ENCODE measurements at places on chromosomes 3 and 15.

DNA sequence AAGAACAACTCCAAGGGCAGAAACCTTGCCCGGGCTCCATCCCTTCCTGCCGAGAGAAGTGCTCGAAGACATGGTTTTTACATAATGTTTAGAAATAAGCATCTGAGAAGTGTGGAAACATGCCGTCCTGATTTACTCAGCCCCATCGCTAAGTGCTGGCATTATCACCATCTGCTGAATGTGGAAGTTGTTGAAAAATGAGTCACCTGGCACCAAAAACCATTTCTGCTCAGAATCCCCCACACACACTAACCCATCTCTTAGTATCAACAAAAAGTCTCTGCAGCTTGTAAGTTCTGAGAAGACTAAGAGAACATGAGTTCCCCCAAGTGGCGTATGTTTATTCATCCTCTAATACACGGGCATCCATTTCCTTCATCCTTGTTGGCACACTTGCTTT, 51.0 kb upstream of the ARL8B start:
- no peak for DNase-seq

DNA sequence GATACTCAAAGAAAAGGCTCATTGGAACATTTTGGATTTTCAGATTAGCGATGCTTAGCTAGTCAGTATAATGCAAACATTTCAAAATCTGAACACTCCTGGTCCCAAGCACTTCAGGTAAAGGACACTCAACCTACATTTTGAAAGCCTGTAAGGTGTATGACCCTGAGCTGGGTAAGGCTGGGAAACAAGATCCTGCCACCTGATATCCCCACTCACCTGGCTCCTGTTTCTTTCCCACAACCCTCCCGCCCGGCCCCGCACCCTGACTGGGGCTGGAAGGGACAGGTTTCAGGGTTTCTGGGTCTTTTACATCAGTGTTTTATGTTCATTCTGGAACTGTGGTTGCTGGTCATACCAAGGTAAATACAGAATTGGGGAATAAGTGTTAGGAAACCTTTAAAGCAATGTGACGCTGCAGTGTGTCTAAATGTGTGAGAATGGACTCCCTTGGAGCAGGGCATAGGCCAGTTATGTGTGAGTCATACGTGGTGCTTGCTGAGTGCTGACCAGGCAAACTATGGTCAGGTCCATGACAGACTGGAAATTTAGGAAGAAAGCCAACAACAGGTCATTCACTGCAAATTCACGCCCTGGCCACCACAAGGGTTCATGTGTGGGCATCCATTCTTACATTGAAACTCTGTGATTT, 22.9 kb downstream of the CTXND1 start:
- DNase-seq, result no peak

- DNase-seq, result no peak
Measured at GRCh38 chr3:79249701-79250100, 518.1 kb downstream of the ROBO1 start.

DNA sequence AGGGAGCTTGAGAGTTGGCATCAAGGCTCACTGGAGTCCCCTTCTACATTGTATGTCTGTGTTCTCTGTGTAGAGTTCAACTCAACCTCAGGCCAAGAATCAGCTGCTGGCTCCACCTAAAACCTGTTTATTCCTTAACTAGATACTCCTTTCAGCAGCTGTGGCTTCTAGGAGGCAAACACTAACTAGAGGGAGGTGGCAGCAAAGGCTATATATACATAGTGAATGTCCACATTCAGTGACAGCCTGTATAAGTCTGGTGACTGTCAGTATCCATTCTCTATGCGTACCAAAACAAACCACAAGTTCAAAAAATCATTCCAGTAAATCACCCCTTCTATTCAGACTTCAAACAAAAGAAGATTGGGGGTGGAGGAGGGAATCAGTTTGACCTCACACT, 184.3 kb downstream of the CDIN1 start:
- no peak for DNase-seq

DNA sequence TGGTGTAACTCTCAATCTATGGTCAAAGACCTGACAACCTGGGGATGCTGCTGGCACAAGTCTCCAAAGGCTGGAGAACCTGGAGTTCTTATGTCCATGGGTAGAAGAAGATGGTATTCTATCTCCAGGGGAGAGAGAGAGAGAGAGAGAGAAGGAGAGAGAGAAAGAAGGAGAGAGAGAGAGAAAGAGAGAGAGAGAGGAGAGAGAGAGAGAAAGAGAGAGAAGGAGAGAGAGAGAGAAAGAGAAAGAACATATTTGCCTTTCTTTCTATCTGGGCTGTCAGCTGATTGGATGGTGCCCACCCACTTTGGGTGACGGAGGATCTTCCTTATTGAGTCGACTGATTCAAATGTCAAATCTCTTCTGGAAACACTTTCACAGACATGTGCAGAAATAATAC, 84.6 kb downstream of the PPM1L start:
- DNase-seq, result no peak

GRCh38 chr3:73140772-73141442, 79.4 kb downstream of the EBLN2 start:
- DNase-seq, result no peak

DNA sequence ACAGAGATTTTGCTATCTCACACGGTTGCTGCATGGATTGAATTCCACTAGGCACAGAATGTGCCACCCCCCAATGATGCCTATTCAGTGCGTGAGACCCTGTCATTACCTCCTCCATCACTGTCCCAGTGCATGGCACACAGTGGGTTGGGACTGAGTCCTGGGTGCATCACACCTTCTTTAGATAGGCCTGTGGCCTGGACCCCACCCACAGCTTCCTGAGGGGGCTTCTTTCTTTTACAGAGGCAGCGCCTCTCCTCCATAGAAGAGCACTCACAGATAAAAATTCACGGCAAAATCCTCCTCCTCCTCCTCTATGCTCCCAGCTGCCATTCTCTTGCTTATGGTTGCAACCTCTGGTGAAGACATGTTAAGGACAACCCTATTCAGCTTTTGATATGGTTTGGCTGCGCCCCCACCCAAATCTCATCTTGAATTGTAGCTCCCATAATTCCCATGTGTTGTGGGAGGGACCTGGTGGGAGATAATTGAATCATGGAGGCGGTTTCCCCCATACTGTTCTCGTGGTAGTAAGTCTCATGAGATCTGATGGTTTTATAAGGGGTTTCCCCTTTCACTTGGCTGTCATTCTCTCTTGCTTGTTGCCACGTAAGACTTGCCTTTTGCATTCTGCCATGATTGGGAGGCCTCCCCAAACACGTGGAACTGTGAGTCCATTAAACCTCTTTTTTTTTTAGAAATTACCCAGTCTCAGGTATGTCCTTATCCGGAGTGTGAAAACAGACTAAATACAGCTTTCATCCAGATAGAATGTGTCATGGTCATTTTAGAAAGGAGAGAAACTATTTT, 147.6 kb downstream of the KLF13 start:
- no peak for DNase-seq

DNA sequence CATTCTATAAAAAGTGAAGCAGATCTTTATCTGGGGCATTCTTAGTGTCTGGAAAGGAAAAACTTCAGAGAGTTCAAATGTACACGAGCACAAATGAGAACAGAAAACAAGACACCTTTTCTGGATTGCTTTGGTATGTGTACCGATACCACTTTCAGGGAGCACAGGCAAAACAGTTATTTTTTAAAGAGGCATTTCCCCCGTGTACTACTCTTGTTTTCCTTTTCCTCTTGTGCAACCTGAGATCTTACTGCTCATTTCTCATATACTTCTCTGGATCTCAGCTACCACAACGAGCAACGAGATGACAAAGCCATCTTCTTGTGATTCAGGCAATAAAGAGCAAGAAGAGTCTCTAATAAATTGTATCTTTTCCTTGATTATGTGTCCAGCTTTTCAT, 463.6 kb downstream of the SHQ1 start:
- DNase-seq, result no peak

DNA sequence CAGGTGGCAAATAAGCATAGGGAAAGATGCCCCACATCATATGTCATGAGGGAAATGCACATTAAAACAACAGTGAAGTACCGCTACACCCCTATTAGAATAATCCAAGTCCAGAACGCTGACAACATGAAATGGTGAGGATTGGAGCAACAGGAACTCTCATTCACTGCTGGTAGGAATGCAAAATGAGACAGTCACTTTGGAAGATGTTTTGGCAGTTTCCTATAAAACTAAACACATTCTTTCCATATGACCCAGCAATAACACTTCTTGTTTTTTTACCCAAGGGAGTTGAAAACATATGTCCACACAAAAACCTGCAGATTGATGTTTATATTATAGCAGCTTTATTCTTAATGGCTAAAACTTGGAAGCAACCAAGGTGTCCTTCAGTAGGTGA, 116.4 kb upstream of the TOPAZ1 start:
- DNase-seq, result no peak

DNA sequence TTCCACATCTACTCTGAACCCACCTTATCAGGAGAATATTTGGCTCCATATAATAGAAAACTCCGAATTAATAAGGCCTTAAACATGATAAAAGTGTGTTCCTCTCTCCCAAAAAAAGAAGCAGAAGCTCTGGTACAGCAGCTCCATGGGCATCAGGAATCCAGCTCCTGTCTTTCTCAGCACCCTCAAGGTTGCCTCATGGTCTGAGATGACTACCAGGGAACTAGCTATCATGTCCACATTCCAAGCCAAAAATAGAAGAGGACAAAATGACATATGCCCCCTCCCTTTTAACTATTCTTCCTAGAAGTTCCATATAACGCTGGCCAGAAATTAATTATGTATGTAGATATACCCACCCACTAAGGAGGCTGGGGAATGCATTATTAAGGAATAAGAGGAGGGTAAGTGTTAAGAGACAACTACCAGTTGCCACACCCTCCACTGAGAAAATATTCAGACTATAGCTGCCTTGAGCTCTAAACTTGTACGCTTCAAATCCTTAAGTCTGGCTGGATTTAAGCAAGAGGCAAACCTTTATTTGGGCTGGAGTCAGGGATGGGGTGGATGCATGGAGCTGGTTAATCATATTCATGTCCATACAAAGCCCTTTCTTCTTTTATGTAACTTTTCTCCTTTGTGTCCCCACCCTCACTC, 35.8 kb upstream of the CTDSPL start:
- no peak for DNase-seq

- no peak for DNase-seq
Measured at GRCh38 chr3:128794067-128794768, 68.2 kb downstream of the RAB7A start.

DNA sequence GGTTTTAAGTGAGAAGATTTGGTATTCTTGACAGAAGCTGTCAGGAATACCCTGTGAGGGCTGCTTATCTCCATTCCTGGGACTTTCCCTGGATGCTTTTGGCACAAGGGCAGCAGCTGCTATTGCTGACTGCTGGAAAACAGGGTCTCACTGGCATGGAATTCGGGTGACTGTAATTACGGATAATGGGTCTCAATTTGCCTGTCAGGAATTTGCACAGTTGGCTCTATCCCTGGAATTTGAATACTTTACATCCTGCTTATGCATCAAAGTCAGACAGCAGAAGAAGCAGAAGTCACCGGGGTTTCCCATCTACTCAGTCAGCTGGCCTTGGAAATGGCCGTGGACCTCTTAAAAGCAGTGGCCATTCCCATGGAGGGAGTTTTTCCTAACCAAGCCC, 25.9 kb upstream of the AKAP13 start:
- DNase-seq, result no peak

- DNase-seq, result no peak
Measured at GRCh38 chr3:44058022-44058867, 183.4 kb upstream of the TOPAZ1 start.

DNA sequence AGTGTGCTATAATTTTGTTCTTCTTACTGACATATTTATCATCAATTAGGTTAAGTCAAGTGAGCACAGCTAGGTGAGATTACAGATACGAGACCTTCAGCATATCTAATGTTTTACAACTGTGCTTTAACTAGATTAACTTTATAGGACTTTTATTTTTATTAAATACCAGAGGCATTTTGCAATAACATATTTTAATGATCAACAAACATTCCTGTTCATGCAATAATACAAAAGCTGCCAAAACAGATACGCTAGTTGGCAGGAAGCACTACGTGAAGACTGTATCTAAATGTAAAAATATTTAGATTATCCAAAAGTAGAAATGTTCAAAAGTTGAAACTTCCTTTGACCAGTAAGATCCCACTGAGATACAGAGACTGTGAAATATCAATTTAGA, 139.1 kb downstream of the CBLB start:
- DNase-seq, result no peak

- DNase-seq, result no peak
Measured at GRCh38 chr15:78734451-78735064, 76.7 kb downstream of the ADAMTS7 start.

DNA sequence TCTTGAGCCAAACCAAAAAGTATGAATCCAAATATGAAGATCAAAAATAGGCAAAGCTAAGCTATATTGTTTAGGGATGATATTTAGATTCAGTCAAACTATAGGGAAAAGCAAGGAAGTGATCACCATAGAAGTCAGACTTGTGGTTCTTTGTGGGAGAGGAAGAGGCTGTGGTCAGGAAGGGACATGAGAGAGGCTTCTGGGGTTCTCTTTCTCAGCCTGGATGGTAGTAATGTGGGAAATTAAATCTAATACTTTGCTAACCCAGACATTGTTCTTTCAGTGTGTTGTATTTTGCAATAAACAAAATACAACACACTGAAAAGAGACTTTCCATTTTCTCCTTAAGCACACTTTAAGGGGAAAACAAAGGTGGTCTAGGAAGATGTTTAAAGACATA, 3.1 kb downstream of the CX3CR1 start:
- no peak for DNase-seq

DNA sequence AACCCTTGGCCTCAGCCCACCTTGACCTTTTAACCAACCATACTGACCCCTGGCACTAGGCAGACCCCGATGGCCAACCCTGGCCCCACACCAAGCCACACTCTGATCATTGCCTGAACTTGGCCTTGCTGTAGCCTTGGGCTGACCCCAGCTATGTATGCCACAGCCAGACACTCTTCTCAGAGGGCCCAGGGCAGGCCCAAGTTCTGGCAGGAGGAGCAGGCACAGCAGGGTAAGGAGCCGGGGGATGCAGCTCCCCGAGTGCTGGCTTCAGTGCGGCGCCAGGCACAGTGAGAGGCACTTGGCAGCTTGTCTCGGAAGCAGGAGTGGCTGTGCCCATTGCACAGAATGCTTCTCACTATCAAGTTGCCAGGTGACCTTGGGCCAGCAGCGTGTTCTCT, 22.3 kb downstream of the PRR20G start:
- DNase-seq, result no peak

GRCh38 chr3:161069511-161070251, 35.5 kb downstream of the B3GALNT1 start:
- no peak for DNase-seq

GRCh38 chr3:178982137-178982536, 89.5 kb downstream of the ZMAT3 start:
- DNase-seq, result no peak

DNA sequence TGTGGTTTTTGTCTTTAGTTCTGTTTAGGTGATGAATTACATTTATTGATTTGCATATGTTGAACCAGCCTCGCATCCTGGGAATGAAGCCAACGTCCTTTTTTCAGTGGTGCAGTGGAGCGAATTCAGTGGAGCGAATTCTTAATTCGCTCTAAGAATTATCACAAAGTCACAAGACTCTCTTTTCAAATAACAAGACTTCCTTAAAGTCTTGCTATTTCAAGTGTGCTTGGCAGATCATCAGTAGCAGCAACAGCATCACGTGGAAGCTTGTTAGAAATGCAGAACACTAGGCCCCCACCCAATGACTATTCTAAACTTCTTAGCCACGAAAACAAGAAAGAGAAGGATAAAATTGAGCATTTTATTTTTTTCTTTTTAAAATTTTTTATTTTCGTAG, 58.1 kb upstream of the CD200R1L start:
- no peak for DNase-seq

- no peak for DNase-seq
Measured at GRCh38 chr3:81823882-81824395, 62.5 kb upstream of the GBE1 start.
